ENCODE measurements at places on chromosomes 5 and 9. TPM values are rescaled to one million over a fixed set of nuclear protein-coding genes. Genes with fewer than 3 reads are reported as not detected.

Gene NXNL2
- total RNA-seq = not detected

Gene GALNT12
- total RNA-seq = 15.6 TPM

Gene PCDHB16
- total RNA-seq = 0.25 TPM

Gene SLC46A2
- not detected for total RNA-seq

Gene TRIM14
- total RNA-seq = 21.5 TPM
